ENCODE measurements at places on chromosomes 3 and 15.

- no peak for DNase-seq
Measured at GRCh38 chr15:91469632-91470567, 369.8 kb downstream of the SV2B start.

- no peak for DNase-seq
Measured at GRCh38 chr3:18650731-18651130, 225.6 kb upstream of the SATB1 start.

- peak; percentile 91 for DNase-seq
Measured at GRCh38 chr15:52679232-52680040, at the start of gene ATOSA. TSS of gene ATOSA (minus strand) at chr15:52679388. CDS start at chr15:52678021, 1,367 bp downstream.

DNA sequence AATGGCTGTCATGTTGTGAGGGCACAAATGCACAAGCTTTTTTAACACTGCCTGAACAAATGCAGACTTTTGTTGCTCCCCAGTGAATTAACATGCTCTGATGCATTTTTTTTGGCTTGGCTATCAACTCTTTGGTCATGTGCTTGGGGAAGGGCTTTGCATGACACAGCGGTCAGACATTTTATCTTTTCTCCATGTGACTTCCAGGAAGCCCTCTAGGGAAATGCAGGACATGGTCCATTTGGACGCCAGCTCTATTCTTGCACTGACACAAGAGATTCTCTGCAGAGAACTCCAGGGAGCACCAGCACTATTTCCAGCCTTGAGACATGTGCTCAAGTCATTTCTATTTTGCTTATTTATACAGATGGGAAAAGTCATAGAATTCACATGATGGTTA, 46.2 kb downstream of the NEK11 start:
- no peak for DNase-seq

GRCh38 chr3:136671921-136672320, 80.3 kb downstream of the STAG1 start:
- DNase-seq = no peak

DNA sequence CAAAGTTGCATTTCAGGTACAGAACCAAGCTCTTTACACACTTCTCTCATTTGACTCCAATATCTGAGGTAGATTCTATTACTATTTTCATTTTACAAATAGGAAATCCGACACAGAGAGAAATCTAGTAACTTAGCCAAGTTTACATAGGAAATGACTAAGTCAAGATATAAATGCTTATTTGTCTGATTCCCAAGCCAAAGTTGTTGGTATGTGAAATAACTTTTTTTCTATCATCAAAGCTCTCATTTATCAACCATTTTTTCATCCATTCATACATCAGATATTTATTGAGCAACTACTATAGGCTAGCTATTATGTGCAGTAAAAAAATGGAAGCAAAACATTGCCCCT, 89.2 kb upstream of the MITF start:
- DNase-seq = no peak

GRCh38 chr3:113698956-113699355, 2.5 kb upstream of the USF3 start:
- no peak for DNase-seq

GRCh38 chr3:41018855-41019254, 180.4 kb upstream of the CTNNB1 start:
- DNase-seq = no peak

DNA sequence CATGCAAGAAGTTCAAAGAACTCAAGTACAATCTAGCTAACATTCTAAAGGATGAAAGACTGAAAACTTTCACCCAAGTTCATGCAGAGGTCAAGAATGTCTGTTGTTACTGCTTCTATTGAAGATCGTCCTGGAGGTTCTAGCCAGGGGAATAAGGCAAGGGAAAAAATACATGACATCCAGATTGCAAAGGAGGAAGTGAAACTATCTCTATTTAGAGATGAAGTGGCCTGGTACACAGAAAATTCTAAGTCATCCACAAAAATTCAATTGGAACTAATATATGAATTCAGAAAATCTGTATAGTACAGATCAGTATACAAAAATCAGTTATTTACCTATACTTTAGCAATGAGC, 693.0 kb downstream of the NR2F2 start:
- no peak for DNase-seq

DNA sequence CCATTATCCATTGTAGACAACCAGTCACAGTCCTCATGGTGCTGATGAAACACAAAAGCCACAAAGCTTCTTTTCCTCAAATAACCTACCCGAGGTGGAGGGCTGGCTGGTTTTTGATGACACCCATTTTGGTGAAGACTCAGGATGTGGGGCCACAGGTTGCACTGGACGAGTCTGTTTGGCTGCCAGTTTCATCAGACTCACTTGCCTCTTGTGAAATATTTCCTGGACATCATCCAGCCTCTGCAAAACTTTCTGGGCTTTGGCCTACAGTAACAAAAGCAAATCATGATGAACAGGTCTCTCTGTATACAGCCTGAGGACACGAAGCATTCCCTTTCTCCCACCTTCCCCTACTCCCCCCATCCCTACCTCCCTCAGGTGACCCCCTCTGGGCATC, 42.2 kb downstream of the B3GNT5 start:
- DNase-seq = no peak

DNA sequence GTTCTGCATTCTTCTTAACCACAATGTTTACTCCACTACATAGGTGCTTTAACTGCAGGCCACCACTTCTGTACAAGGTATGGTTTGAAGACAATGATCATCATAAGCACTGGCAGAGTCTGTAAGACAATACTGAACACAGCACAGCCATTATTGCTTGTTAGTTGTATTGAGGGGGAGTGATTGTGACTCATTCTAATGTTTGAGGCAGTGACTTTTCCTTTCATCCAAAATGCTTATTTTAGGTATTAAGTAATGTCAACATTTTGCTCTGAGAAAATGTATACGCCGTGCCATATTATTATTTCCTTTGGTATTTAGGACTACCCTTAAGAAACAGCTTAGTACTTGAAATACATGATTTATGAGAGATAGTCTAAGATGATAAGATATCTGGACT, 618.2 kb upstream of the ZNF717 start:
- no peak for DNase-seq

DNA sequence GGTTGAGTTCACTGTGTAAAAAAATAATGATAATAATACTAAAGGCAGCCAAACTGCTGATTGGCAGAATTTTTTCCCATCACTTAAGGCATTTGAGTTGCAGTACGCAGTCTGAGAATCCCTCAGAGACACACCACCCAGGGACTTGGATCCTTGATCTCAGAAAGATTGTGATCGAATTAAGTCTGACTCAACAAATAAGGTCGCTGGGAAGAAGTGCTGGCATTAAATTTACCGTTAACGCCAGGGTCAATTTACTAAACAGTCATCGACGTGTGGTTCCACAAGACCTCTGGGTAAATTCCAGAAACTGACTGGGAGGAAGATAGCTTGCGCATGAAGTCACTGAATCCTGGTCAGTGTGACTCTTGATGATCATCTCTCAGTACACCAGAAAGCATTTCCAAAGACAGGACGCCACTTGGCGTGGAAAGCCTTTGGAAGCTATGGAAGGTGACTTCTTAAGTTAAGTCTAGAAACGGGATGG, 48.3 kb upstream of the CGNL1 start:
- no peak for DNase-seq

DNA sequence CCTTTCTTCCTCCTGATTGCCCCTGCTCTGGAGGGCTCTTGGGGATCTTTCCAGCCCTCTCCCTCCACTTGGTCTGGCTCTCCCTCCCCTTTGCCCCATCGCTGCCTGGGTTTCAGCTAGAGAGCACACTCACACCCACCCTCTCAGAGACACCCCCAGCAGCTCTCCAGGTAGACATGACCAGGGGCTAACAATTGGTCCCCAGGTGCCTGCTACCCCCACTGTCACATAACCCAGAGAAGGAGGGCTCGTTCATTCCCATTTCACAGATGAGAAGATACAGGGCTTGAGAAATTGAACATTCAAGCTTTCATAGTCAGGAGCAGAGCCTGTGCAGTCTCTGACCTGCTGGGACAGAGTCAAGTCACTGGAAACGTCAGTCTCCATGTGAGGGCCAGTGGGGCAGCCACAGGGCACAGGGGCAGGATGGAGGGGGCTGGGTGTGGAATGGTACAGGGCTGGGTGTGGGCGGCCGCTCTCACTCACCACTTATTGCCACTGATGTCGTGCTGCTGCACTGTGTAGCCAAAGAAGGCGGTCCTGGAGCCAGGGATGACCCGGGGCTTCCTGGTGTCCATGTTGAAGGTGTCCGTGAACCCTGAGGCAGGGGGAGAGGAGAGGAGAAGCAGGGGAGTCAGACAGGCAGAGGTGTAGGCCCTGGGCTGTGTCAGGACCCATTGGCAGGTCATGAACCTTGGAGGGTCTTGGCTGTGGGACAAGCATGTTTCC, 29.4 kb downstream of the ITGA11 start:
- no peak for DNase-seq

DNA sequence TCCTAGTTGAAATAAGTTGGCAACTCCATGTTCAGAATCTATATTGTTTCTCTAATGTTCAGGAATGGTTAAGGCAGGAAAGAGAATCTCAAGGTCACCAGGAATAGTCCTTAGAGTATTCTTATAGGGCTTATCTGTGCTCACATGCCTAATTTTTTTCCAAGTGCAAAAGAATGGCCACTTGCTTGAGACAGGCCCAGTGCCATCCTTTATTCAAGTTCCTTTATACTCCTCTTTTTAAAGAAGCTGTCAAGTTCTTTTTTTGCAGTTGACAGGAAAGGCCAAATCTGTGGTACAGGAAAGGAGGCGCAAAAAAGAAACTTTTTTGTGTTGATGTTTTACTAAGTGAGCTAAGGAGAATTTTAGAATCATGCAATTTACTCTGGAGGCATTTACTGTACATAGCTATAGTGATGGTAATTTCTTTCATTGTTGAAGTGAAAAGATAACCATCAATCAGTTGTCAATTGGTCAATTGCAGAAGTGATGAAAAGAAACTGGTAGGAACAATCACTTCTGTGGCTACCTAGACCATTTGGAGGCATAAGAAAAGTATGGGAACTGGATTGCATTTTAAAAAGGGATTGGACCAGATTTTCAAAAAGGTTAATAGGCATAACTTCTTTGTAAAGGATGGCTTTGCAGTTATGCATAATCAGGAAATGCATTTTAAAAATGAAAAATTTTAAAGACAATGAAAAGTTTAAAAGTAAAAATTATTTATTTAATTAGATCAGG, 102.5 kb upstream of the SOX2 start:
- DNase-seq = no peak

- no peak for DNase-seq
Measured at GRCh38 chr3:82054849-82055248, 293.4 kb upstream of the GBE1 start.

DNA sequence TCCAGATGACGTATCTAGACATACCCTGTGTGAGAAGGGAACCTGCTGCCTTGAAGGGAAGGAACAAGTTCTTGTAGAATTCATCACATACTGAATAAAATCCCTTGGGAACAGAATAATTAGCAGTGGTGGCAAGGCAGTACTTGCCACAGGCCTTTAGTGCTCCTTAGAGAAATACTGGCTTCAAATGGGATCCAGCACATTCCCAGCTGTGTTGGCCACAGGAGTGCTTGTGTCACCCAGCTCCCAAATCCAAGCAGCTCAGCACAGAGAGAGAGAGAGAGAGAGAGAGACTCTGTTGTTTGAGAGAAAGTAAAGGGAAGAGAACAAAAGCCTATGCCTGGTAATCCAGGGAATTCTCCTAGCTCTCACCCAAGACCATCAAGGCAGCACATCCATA, 969.0 kb upstream of the ALCAM start:
- DNase-seq = no peak

- no peak for DNase-seq
Measured at GRCh38 chr3:34292605-34293300, 494.3 kb downstream of the PDCD6IP start.

DNA sequence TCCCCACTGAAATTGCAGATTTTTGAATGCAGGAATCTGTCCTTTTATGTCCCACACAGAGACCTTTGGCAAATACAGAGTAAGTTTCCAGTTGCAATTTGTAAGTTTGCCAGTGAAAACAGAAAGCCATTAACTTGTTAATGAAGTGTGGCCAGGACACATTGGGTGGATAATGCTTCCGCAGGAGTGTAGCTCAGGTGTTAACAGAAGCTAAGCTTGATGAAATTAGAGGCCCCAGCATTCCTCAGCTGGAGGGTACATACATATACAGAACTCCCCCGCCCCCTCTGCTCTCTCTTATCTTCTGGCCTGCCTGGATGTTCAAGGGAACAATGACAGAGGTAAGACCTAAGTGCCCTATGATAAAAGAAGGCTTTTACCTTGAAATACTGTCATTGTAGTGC, 8.1 kb upstream of the LRRC2 start:
- no peak for DNase-seq

DNA sequence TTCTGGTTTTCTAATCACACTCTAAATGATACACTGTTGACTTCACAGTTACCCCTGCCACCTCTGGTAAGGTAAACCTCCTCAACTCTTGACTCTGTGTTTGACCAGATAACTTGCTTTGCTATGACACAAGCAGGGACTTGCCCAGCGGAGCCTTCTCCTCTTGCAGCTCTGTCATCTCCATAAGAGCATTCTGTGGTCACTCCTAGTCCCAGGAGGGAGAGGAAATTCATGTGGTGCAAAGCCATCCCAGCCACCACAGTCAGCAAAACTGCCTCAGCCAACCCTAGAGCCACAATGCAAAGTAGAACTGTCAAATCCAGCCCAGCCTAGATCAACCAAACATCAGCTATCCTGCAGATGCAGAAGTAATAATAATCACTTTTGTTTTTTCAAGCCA, 144.7 kb upstream of the GADL1 start:
- no peak for DNase-seq

DNA sequence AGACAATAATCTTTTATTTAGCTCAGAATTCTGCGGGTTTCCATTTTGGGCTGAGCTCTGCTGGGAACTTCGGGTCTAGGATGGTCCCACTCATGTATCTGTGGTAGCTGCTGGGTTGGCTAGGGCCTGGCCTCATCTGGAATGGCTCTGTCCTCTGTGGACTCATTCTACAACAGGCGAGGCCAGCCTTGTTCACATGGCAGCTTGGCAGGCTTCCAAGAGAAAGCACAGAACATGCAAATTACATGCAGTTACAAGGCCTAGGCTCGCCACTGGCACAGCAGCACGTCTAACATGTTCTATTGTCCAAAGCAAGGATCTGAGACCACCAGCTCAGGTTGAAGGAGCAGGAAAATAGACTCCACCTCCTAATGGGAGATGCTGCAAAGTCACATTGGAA, 431.4 kb downstream of the PDCD6IP start:
- no peak for DNase-seq

DNA sequence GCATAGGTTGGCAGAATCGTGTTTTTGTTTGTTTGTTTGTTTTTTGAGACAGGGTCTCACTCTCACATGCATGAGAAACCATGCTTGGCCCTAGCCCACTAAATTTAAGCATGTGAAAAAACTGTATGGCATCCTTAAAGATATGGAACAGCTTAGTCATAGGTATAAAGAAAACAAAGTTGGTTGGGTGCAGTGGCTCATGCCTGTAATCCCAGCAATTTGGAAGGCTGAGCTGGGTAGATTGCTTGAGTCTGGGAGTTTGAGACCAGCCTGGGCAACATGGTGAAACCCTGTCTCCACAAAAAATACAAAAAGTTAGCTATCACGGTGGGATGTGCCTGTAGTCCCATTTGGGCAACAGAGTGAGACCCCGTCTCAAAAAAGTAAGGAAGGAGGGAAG, 25.2 kb downstream of the EXD1 start:
- no peak for DNase-seq

- no peak for DNase-seq
Measured at GRCh38 chr15:81386947-81387346, 12.9 kb upstream of the TMC3 start.

- no peak for DNase-seq
Measured at GRCh38 chr3:140597792-140598191, 80.1 kb upstream of the TRIM42 start.

GRCh38 chr3:136831461-136831860, 12.5 kb downstream of the SLC35G2 start:
- no peak for DNase-seq
